ENCODE measurements at places on chromosomes 3 and 15.

- no peak for DNase-seq
Measured at GRCh38 chr3:60854791-60855190, 396.5 kb downstream of the FHIT start.

GRCh38 chr15:49624056-49624455 is 3.2 kb downstream of the DTWD1 start:
- no peak for DNase-seq

DNA sequence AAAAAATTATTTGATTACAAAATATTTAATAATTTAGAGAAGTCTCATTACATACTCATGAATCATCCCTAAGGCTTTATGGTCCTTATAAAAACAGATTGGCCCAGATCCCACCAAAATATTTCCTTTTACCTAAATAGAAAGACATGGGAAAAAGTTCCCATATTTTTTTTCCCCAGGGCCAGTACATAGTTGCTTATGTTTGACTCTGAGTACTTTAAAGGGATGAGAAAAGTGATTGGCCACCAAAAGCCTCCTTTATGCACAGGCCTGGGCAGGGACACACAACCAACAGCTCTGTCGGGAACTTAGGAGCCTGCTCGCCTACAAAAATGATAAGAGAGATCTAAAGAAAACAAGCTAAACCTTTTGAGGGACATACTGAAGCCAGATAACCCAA is 22.3 kb downstream of the KCNAB1 start:
- DNase-seq: no peak

GRCh38 chr3:138455801-138456716 is 21.6 kb downstream of the ESYT3 start:
- DNase-seq: no peak

- no peak for DNase-seq
Measured at GRCh38 chr15:55652909-55653495, 64.9 kb upstream of the PYGO1 start.

DNA sequence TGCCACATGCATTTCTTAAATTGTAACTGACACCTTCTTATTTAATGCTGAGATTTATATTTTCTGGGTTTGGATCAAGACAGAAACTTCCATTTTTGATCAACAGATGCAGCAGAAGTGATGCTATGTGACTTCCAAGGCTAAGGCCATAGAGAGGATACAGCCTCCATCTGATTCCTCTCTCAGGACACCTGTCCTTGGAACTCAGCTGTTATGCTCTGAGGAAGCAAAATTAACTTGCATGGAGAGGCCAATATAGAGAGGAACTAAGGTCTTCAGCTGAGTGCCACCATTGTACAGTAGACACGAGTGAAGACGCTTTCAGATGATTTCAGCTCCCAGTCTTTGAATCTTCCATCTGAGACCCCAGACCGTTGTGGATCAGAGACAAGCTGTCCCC is 296.9 kb upstream of the TBL1XR1 start:
- no peak for DNase-seq

Data from NCI-H1436 treated with DMSO at 0.1 percent for 48 hours (cell line).